NCI-H1417 treated with DMSO at 0.1 percent for 48 hours (cell line): ENCODE measurements at places on chromosomes 12 and 14.

DNA sequence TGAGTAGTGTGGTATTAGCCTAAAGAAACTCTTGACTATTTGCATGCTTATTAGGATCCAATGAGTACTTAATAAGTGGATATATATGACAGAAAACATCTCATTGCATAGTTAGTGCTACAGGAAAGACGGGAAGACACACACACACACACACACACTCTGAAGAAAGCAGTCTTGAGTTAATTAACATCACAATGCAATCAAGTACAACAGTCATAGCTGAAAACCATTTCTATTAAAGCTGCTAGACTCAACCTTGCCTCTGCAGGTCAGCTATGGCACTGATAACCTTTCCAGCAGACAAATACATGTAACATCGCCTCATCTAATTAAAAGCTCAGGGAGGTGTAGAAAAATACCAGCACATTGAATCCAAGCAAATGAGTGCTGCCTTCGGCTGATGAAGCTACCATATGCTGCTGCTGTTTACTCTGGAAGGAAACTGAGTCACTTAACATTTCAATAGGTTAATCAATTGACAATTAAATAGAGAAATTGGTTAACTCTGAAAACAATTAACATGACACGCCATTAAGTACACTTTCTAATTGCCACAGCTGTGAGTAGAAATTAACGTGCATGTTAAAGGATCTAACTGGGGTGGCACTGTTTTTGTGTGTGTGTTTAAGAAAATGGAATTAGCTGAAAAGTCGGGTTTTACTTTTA lies 93.2 kb upstream of the OTX2 start:
- DNase-seq = no peak

DNA sequence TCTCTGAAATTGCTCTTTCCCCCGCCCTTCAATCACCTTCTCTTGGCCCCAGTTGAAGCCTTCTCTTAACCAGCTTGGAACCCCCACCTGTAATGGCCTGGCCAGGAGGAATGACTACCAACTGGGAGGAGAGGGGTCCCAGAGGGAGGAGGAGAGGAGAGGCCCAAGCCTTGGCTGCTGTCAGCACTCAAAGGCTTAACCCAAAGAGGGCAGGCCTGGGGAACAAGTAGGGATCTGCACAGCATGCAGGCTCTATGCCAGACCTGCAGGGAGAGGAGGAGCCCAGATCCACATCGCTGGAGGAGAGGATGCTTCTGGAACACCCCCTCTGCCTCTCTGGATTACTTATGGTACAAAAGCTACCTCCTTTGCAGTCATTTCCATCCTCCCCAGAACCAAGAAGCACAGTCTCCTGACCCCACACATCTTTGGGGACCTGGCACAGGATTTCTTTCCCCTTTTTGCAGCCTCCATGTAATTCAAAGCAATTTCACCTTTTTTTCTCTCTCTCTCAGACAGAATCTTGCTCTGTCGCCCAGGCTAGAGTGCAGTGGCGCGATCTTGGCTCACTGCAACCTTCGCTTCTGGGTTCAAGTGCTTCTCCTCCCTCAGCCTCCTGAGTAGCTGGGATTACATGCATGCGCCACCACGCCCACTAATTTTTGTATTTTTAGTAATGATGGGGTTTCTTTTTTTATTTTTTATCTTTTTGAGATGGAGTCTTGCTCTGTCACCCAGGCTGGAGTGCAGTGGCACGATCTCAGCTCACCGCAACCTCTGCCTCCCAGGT lies 6.2 kb downstream of the RARG start:
- DNase-seq = no peak

DNA sequence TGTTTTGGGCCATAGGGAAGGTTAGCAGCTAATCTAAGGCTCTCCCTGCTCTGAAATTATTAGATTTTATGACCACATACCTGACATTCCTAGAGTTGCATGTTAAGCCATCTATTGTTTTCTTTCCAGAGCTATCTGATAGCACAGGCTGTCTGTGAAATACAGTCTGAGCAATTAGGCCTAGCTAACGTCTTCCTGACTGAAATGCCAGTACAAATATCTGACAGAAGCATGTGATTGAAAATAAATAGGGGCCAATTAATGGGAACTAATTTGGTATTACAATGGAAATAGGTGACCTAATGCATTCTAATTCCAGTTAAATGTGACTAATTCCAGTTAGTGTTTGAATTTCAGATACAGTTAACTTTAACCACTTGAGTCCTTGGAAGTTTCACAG lies 115.2 kb downstream of the C12orf75 start:
- no peak for DNase-seq

DNA sequence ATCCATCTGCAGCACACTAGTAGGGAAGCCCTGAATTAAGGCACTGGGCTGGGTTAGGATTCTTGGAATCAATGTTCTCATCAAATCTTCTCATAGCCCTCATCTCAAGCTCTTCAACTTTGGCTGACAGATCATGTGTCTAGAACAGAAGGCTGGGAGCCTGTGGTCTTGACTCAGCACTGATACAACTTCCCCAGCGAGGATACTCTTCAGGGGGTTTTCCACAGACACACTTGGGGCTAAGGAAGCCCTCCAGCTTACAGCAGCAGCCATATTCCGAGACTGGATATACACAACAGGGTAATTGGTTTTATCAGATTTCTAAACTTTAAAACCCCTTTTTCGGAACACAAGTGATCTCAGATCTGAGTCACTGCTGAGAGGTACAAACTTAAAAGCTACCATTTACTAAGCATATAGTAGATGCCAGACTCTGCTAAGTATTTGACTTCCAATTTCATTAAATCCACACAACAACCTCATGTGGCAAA lies 3.5 kb downstream of the FMNL3 start:
- no peak for DNase-seq

DNA sequence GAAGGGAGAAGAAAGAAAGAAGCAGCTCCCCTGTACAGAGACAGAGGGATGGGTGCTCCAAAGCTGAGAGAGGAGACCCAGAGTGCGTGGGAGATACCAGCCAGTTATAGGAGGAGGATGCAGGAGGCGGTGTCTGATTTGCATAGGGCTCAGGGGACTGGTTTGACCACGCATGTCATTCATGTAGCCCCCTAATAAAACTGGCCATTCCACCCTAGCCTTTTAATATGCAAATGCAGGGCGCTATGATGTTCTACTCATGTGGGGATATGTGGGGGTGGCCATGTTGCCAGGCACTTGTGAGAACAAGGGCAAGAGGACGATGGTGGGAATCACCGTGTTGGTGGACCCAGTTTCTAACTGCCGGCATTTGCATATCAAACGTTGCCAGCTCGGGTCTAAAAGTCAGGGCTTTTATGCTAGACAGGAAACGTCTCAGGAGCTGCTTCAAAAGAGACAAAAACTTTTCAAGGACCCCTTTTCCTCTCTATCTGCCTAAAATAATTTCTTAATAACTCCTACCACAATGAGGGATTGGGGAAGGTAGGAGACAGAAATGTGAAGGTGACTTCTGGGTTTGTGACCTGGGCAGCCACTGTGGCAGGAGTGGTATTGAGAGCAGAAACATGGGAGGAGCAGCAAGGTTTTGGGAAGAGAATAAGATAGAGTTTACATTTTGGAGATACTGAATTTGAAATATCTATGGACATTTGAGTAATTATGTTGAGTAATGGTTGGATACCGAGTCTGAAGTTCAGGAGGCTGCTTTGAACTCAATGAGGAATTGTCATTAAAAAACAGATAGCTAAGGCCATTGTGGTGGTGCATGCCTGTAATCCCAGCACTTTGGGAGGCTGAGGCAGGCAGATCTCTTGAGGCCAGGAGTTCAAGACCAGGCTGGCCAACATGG lies 2.2 kb upstream of the ATXN3 start:
- DNase-seq = no peak

DNA sequence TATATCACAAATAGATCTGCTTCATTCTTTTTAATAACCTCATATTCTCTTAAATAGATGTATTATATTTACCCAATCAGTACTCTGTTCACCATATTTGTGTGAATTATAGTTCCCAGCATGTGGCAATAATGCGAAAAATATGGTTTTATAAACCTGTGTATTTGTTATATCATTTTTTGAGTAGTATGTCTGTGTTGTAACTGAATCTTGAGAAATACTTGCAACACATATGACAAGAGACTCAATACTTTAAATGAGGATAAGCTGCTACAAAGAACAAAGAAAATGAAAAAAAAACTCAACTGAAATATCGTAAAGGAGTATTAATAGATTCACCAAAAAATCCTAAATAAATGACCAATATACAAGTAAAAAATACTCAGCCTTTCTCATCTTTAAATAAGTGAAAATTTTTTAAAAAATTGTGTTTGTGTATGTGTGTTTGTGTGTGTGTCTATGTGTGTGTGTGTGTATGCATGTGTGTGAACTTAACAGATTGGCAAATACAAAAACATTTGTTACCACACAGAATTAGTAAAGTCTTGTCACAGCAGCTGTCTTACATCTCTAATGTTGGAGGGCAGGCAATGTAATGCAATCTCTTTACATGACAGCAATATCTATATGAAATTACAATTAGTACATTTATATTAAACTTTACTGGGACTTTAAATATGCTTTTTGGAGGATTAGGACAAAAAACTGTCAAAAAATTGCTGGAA lies 441.9 kb upstream of the MGAT4C start:
- no peak for DNase-seq

DNA sequence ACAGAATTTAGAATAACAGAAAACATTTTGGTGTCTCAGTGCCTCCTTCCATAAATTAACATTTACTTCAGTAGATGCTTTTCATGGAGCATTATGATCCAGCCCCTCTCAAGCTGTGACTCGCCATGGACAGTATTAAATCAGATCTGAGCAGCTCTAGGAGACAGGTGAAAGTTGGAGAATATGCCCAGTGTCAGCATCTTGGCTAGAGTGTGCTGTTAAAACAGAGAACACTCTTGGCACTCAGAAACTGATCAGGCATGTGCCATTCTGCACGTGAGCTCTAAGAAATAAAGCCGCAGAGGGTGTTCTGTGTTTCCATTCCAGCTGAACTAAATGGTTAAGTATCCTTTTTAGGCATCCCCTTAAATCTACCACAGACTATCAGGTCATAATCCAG lies 68.0 kb downstream of the DIP2B start:
- DNase-seq = no peak

DNA sequence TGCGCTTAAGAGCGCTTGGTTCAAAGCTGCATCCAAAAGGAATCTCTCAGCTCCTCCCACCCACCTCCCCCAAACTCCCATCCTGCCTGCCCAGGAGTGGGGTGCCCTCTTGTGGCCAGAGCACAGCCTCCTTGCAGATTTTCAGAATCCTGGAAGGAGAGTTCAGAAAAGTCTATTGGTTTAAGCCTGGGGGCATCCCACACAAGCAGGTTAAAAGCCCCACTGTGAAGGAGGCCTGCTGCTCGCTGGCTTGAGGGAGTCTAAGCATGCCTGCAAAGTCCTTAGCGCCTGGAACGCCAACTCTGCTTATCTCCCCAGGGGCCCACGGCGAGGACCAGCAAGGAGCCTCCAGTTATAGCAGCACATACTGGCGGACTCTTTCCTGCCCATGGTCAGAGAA lies 297.1 kb downstream of the KSR2 start:
- DNase-seq = no peak

GRCh38 chr14:79467835-79468234 lies 743.5 kb downstream of the DIO2 start:
- DNase-seq = no peak

DNA sequence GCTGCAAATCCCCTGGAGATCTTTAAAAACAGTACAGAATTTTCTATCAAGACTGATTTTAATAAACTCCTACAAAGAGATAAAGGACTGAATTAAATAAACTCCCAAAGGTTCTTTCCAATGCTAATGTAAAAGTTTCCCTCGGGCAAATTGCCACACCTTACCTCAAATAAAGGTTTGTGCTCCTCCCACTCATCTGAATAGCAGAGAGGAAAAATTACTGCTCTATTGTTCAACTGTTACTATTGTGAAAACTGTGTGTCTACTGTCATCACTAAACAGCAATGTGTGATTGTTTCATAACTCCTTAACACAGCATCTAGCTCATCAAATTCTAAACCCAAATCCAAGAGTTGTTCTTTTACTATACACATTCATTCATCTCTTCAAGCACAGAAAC lies 3.2 kb downstream of the SPTLC2 start:
- DNase-seq = no peak
